Cardiac atrium fibroblast (primary cell): ENCODE measurements at places on chromosomes 7 and 10. TPM values are rescaled to one million over a fixed set of nuclear protein-coding genes. Genes with fewer than 3 reads are reported as not detected.

DIP2C gene
- total RNA-seq, result 8.1 and 9.1 TPM in 2 replicates

STAG3 gene
- total RNA-seq, result 0.16 and 1.8 TPM in 2 replicates

NUPR2 gene
- total RNA-seq, result not detected in 2 replicates

AKR1D1 gene
- total RNA-seq, result not detected in 2 replicates

GJD4 gene
- total RNA-seq, result not detected in 2 replicates
